Colonic mucosa (tissue), 4 donors: ENCODE measurements at places on chromosomes 3 and 15. TPM values are rescaled to one million over a fixed set of nuclear protein-coding genes. Genes with fewer than 3 reads are reported as not detected.

EPHB3 gene
- 40.1 TPM for total RNA-seq

MINAR1 gene
- 0.25 TPM for total RNA-seq

STRIT1 gene
- total RNA-seq = not detected

SLC12A1 gene
- not detected for total RNA-seq

- H3K4me1 ChIP-seq = no peaks in the 10 kb centered on the region
- H3K27ac ChIP-seq = no peak overlapping the region
- no peak for DNase-seq
- H3K27me3 ChIP-seq = no peaks in the 10 kb centered on the region
Observed at GRCh38 chr15:101207867-101208288, 44.0 kb downstream of the CHSY1 start.

GRCh38 chr3:190014940-190015339, 105.8 kb downstream of the P3H2 start:
- H3K27me3 ChIP-seq = no peaks in the 10 kb centered on the region
- DNase-seq = no peak
- H3K4me1 ChIP-seq = no peaks in the 10 kb centered on the region
- no peak overlapping the region for H3K4me3 ChIP-seq
- H3K36me3 ChIP-seq = no peaks in the 10 kb centered on the region

DNA sequence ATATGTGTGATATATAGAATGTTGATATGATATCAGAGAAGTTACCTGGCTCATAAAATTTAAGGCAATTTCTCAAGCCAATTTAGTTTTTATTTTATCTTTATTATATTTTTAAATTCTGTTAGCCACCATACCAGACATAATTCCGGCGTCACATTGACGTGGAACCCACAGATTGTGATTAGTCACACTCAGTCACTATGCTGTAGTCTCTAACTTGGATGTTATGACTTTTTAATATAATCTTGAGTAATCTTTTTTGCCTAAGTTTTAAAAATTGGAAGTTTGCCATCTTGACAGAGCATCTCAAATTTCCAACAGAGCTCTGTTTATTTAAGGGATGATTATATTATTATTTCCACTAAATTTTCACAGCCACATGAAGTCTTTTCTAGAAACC, 9.7 kb upstream of the DCLK3 start:
- no peak overlapping the region for H3K4me3 ChIP-seq
- H3K27ac ChIP-seq = no peak overlapping the region
- no peaks in the 10 kb centered on the region for H3K4me1 ChIP-seq
- H3K27me3 ChIP-seq = no peaks in the 10 kb centered on the region
- H3K36me3 ChIP-seq = no peaks in the 10 kb centered on the region

DNA sequence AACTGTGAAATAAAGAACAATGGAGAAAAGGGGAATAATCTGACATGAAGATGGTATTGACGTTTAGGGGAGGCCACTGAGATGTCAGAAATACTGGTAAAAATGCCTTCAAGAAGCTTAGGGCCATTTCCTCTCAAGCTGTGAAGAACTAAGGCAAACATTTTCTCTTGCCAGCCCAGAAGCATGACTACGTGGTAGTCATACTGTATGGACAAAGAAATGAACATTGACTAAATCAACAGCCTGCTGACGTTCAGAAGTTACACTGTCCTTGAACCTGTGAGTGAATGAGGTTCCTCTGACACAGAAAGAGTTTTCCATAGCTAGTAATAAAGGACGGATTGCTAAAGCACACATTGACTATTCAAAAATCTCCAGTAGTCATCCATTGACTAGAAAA, 121.0 kb downstream of the P3H2 start:
- DNase-seq = no peak
- no peaks in the 10 kb centered on the region for H3K4me1 ChIP-seq
- no peaks in the 10 kb centered on the region for H3K36me3 ChIP-seq
- no peaks in the 10 kb centered on the region for H3K27me3 ChIP-seq
- no peak overlapping the region for H3K4me3 ChIP-seq

- no peak for DNase-seq
- no peaks in the 10 kb centered on the region for H3K36me3 ChIP-seq
- H3K4me3 ChIP-seq = no peak overlapping the region
- H3K4me1 ChIP-seq = peaks cover 8% of the 10 kb centered on the region
- peaks cover 98% of the 10 kb centered on the region for H3K27me3 ChIP-seq
Observed at GRCh38 chr15:89365462-89366065, 30.9 kb upstream of the POLG start.

DNA sequence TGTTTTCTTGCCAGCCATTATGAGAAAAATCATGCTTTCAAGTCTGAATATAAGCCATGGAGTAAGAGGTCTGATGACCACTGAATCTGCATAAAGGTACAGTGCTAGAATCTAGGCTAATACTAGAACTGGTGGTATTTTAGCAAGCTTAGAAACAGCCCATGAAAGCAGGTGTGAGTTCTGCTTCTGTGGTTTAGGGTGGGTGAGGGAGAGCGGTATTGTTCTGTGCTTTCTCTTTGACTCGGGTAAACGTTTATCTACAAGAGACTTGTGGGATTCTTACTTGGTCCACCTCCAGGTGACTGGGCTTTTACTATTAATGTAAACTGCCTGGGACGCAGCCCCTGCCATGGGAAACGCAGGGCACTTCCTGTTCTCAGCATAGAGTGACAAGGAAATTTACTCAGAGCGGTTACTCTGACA, 55.2 kb downstream of the PGPEP1L start:
- H3K4me1 ChIP-seq = no peaks in the 10 kb centered on the region
- H3K36me3 ChIP-seq = no peaks in the 10 kb centered on the region
- peak overlapping the region; percentile 44 for H3K27ac ChIP-seq
- H3K27me3 ChIP-seq = no peaks in the 10 kb centered on the region
- H3K4me3 ChIP-seq = no peak overlapping the region

- no peaks in the 10 kb centered on the region for H3K36me3 ChIP-seq
- H3K4me3 ChIP-seq = no peak overlapping the region
- H3K4me1 ChIP-seq = no peaks in the 10 kb centered on the region
- H3K27me3 ChIP-seq = no peaks in the 10 kb centered on the region
Observed at GRCh38 chr3:140870351-140870750, 71.3 kb upstream of the SLC25A36 start.

GRCh38 chr3:32613183-32613582, 42.5 kb upstream of the DYNC1LI1 start:
- H3K36me3 ChIP-seq = no peaks in the 10 kb centered on the region
- H3K27me3 ChIP-seq = no peaks in the 10 kb centered on the region
- H3K27ac ChIP-seq = no peak overlapping the region
- H3K4me3 ChIP-seq = no peak overlapping the region
- H3K4me1 ChIP-seq = no peaks in the 10 kb centered on the region
